ENCODE measurements at places on chromosomes 4 and X. TPM values are rescaled to one million over a fixed set of nuclear protein-coding genes. Genes with fewer than 3 reads are reported as not detected.

Gene MGARP
- 0.81 TPM for total RNA-seq

Gene ARHGAP36
- 0.24 TPM for total RNA-seq

Gene SHISA3
- 0.46 TPM for total RNA-seq

Gene RS1
- not detected for total RNA-seq

Gene SFRP2
- total RNA-seq: 2.1 TPM

Gene CCDC158
- total RNA-seq: 0.81 TPM
